ENCODE measurements at places on chromosomes 5 and 9. TPM values are rescaled to one million over a fixed set of nuclear protein-coding genes. Genes with fewer than 3 reads are reported as not detected.

The HTR1A gene
- total RNA-seq, result not detected

The LCN12 gene
- 1.1 TPM for total RNA-seq

The CCNI2 gene
- 0.36 TPM for total RNA-seq

The PKD2L2 gene
- total RNA-seq, result 0.03 TPM

The PCDHB3 gene
- 0.02 TPM for total RNA-seq

The MRPS2 gene
- total RNA-seq, result 134 TPM

The SERF1A gene
- total RNA-seq, result 2.3 TPM

The DIRAS2 gene
- total RNA-seq, result not detected

The ZNG1A gene
- 28.5 TPM for total RNA-seq

The CDH18 gene
- not detected for total RNA-seq

The PCDHA9 gene
- total RNA-seq, result not detected

The SLC34A3 gene
- total RNA-seq, result 0.13 TPM

The FLT4 gene
- total RNA-seq, result 4.7 TPM

The SPATA31D4 gene
- not detected for total RNA-seq

The ANKRD31 gene
- total RNA-seq, result 0.12 TPM

The SUSD1 gene
- 14.9 TPM for total RNA-seq

The ANKS6 gene
- total RNA-seq, result 22.8 TPM

Data from A549 treated with CpdA at 1 μM for 4 hours (cell line).